RWPE1 (cell line): ENCODE measurements at places on chromosomes 11 and 22.

- no peak for DNase-seq
Measured at GRCh38 chr11:125428486-125429173, 67.4 kb downstream of the FEZ1 start.

GRCh38 chr11:34185926-34186841 lies 80.8 kb downstream of the NAT10 start:
- DNase-seq = no peak

GRCh38 chr11:75383246-75383645 lies 16.1 kb upstream of the RPS3 start:
- no peak for DNase-seq

DNA sequence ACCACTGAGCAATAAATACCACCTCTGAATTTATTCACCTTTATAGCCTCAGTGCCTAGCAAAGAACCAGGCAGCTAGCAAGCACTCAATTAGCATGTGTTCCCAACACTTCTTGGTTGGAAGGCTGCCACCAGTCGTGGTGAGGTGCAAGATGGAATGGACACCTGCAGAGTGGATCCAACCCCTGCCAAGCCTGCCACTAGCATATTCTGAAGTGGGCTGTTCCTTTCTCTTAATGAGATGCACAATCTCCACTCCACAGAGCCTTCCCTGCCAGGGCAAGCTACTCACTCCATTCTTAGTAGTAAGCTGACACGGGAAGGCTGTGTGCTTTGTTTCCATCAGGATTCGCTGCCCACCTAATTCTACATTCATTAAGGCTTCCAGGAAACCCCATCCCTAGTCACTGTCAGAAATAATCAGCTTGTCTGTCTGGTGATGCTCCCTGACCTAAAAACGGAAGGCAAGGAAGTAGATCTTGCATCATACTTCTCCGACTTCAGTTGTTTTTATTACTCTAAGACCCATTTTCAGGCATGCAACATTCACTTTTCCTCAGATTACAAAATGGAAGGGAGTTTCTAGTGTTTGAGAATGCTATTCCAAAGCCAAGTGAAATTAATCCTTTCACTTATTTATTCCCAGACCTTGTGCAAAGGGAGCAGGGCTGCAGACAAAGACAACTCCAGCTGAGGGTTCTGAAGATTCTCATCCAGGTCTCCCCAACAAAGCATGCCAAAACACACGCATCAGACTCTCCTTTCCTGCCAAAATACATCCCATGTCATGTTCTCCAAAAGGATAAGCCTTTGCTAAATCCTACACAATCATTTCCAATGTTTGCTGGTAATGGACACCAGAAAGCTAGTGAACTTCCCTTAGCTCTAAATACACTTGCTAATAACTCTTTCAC lies 128.0 kb downstream of the TENM4 start:
- DNase-seq = no peak

DNA sequence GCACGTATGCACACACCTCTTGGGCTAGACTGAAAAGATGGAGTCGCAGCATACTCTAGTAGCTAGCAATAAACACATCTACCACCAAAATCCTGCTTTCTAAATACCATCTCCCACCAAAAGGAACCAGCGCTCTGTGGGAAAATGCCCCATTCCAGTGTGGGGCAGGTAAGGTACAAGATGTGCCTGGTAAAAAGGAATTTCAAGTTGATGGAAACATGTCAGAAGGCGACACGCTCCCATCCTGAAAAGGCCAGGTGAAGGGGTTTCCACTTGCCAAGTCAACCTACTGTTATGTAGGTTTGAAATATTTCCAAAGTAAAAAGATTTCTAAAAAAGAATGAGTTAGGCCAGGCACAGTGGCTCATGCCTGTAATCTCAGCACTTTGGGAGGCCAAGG lies 8.8 kb downstream of the DGCR2 start:
- no peak for DNase-seq
